NCI-H526 treated with DMSO at 0.1 percent for 48 hours (cell line): ENCODE measurements at places on chromosomes 12 and 14.

DNA sequence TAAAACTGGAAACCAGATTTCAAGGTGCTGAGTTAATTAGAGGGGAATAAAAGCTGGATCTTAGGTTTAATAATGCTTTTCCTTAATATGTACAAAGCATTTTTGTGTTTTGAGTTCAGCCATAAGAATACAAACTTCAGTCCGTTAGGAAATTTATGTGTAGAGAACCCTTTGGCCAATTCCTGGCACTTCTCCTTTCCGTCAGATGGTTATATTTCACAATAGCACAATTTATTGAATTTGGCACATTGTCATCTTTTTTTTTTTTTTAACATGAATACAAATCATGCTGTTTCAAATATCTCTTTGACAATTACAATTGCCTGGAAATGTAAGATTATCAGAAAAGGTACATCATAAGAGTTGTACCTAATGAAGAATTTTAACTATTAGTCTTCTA is 56.2 kb upstream of the DDHD1 start:
- no peak for DNase-seq

DNA sequence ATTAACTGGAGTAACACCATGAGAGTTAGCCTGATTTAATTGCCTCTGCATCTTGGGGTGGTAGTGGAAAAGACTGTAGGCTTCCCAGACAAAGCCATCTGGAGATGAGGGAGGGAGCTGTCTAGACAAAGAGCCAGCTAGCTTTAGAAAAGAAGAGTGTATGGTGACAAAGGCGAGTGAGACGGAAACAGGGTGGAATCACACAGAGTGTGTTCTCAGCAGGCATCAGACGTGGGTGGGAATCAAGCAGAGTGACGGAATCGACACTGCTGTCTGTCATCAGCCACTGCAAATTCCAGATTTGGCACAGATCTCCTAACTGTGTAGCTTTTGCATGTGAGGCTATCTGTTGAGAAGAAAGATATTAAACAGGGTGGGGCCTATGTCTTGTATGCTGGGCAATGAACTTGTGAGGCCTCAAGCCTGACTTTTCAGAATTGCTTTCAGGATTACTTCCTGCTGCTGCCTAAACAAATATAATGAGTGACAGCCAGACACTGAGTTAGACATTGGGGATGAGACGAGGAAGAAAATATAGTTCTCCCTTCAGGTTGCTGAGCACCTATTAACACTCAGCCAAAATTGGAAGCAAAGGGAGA is 236.5 kb upstream of the GRIP1 start:
- no peak for DNase-seq

- DNase-seq, result no peak
Observed at GRCh38 chr14:23694085-23694948, 58.2 kb downstream of the DHRS2 start.

GRCh38 chr12:4421590-4422031 is 24.0 kb downstream of the FGF6 start:
- DNase-seq, result peak; percentile 3

DNA sequence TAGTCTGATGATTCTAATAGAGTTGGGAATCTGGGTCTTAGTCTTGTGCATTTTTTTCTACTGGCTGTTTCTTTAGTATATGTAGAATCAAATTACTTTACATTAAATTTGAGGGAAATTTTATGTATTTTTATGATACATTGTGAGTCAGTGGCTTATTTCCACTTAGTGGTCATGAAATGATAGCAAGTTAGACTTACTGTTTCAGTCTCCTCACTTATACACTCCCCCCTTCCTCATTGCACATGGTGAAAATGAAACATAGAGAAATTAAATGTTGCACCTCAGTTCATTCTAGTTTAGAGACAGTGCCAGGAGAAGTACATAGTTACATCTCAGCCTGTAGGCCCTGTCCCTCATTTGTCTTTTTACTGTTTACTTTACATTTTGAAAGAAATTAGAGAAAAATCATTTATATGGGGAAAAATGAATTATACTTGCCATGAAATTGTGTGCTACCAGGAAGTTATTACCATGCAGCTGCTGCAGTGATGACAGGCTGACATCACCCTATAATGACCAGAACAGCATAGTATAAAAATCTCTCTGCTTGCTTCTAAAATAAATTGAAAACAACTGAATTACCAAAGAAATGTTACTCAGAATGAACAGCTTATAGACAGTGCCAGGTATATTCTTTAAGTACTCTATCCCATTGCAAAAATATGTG is 113.2 kb downstream of the TRMT5 start:
- DNase-seq, result no peak

- DNase-seq, result no peak
Observed at GRCh38 chr14:46325157-46325556, 326.4 kb downstream of the RPL10L start.

- DNase-seq, result no peak
Observed at GRCh38 chr12:66555113-66555512, 123.8 kb downstream of the GRIP1 start.

- no peak for DNase-seq
Observed at GRCh38 chr12:26396402-26396801, 201.0 kb downstream of the SSPN start.

- peak; percentile 55 for DNase-seq
Observed at GRCh38 chr12:51484119-51484518, 59.5 kb downstream of the SLC4A8 start.

- DNase-seq, result no peak
Observed at GRCh38 chr14:75609606-75610475, 31.4 kb downstream of the FLVCR2 start.

- DNase-seq, result peak; percentile 19
Observed at GRCh38 chr14:78029601-78030372, 140.4 kb upstream of the NRXN3 start.

DNA sequence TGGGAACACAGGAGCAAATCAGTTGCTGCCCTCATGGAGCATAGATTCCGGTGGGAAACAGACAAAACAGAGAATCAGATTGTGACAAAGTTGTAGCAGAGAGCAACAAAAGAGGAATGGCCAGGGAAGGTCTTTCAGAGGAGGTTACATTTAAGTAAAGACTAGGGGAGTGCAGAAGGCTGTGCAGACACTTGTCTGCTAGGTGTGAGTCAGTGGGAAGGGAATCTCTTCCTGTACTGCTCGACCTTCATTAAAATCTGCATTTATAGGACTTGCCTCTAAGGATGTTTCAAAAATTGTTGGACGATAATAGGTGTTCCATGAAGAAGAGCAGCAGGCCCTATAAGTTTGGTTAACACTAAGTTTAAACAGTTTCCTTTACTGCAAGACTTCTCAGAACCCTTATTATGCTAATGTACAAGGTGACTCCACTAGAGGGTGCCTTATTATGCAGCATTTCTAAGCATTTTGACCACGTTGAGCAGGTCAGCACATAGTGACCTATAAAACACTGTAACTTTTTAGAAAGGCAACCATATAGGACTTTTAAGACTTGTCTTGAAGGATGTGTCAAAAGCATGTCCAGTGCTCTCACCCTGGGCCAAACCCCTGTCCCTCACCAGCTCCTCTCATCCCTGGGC is 91.8 kb upstream of the RIC8B start:
- no peak for DNase-seq

GRCh38 chr12:25553098-25553497 is at the start of gene LMNTD1:
TSS of gene LMNTD1 (minus strand) at chr12:25553283. CDS start at chr12:25552959, 324 bp downstream.
- no peak for DNase-seq

GRCh38 chr12:85765453-85765869 is 70.7 kb downstream of the RASSF9 start:
- DNase-seq, result no peak

- DNase-seq, result no peak
Observed at GRCh38 chr12:52655720-52656124, 3.7 kb upstream of the KRT2 start.

GRCh38 chr12:25855716-25856115 is 102.8 kb upstream of the RASSF8 start:
- DNase-seq, result no peak

DNA sequence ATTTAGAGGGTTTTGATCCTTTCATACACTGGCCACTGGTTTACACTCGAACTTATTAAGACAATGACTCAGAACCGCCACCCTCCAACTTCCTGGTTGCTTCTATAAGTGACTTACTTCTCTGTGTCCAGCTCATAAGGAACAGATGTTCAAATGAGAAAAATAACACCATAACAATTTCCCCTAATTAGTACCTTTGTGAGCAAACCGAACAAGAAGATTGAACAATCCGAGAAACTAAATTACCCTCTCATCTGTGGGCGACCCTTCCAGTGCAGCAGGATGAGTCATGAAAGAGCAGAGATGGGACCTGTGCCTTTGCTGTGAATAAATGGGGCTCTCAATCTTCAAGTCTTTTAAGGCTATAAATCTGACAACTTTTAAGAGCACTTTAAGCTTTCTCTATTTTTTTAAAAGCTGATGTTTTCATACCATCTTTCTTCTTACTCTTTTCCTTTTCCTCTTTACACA is 146.8 kb upstream of the RASSF8 start:
- DNase-seq, result no peak
